ENCODE measurements at places on chromosomes 5 and 9. TPM values are rescaled to one million over a fixed set of nuclear protein-coding genes. Genes with fewer than 3 reads are reported as not detected.

DNA sequence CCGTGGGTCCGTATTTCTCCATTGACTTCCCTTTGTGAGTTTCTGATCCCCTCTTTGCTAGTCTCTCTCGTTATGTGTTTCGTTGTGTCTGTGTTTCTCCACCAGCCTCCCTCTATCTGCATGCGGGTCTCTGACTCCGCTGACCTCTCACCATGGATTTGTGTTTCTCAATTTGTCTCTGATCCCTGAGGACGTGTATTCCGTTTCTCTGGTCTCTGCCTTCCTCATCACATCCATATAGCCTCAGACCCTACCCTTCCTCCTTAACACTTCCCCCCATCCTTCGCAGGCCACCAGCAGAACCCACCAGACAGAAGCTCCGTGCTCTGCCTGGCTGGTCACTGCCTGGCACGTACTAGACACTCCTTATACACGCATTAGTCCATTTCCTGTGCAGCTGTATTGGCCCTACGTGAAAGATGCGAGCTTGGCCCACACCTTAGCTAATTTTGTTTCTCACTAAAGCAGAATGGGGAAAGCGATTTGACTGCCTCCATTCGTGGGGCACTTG lies 631 bp downstream of the B4GALT7 start:
- peaks cover 4% of the 10 kb centered on the region for H3K36me3 ChIP-seq
- DNase-seq: no peak
- H3K4me3 ChIP-seq: peak overlapping the region; percentile 87
- H3K27me3 ChIP-seq: no peaks in the 10 kb centered on the region

GRCh38 chr5:168001318-168001717 lies 290.1 kb upstream of the WWC1 start:
- no peak for DNase-seq
- H3K36me3 ChIP-seq: no peaks in the 10 kb centered on the region
- H3K4me1 ChIP-seq: no peaks in the 10 kb centered on the region
- H3K27ac ChIP-seq: no peak overlapping the region

- no peak overlapping the region for H3K4me3 ChIP-seq
- no peaks in the 10 kb centered on the region for H3K4me1 ChIP-seq
- H3K27me3 ChIP-seq: no peaks in the 10 kb centered on the region
- no peak overlapping the region for H3K27ac ChIP-seq
- no peaks in the 10 kb centered on the region for H3K36me3 ChIP-seq
- DNase-seq: no peak
Observed at GRCh38 chr9:96130970-96131369, 171.0 kb downstream of the HSD17B3 start.

GRCh38 chr5:169745441-169746146 lies 108.5 kb downstream of the DOCK2 start:
- no peak overlapping the region for H3K27ac ChIP-seq
- no peak overlapping the region for H3K4me3 ChIP-seq
- no peaks in the 10 kb centered on the region for H3K27me3 ChIP-seq
- peaks cover 68% of the 10 kb centered on the region for H3K36me3 ChIP-seq
- H3K4me1 ChIP-seq: no peaks in the 10 kb centered on the region

Gene TMOD1
- total RNA-seq: 2.6 TPM

GRCh38 chr5:173888473-173889131 lies 453 bp downstream of the CPEB4 start:
- H3K36me3 ChIP-seq: no peaks in the 10 kb centered on the region
- peak overlapping the region; percentile 68 for H3K27ac ChIP-seq
- H3K4me1 ChIP-seq: peaks cover 82% of the 10 kb centered on the region
- H3K4me3 ChIP-seq: peak overlapping the region; percentile 68

DNA sequence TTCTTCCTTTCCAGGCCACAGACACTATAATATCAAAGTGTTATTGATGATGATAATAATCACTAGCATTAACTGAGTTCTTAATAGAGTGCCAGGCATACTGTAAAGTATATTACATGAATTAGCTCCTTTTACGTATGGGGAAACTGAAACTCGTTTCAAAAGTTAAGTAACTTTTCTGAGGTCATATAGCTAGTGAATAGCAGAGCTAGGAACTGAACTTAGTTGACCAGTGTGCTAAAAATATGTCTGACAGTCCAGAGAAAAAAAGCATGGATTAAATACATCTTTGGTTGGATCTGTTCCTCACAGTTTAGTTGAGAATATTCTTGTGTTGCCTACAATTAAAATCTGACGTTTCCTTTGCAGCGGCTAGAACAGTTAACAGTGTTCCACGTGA lies 18.4 kb upstream of the CATSPER3 start:
- no peaks in the 10 kb centered on the region for H3K4me1 ChIP-seq
- no peak overlapping the region for H3K4me3 ChIP-seq
- H3K27ac ChIP-seq: no peak overlapping the region
- no peaks in the 10 kb centered on the region for H3K27me3 ChIP-seq
- no peaks in the 10 kb centered on the region for H3K36me3 ChIP-seq

DNA sequence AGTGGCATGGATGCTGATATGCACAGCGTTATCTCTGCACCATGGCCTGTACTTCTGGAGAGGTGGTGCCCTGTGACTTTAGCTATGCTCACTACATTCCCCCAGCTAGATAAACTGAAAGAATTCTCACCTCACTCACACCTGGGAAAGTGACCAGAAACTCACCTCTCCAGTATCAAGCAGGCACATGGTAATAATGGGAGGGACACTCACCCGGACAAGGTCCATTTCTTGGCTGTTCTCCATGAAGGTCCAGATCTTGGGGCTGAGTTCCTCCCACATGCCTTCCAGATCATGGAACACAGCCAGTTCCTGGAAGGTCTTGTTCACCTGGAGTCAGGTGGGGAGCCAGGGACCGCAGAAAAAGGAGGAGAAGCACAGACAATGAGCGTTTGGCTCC lies 72.8 kb downstream of the NIPSNAP3B start:
- no peaks in the 10 kb centered on the region for H3K36me3 ChIP-seq
- H3K4me1 ChIP-seq: peaks cover 6% of the 10 kb centered on the region
- DNase-seq: no peak
- no peaks in the 10 kb centered on the region for H3K27me3 ChIP-seq
- H3K4me3 ChIP-seq: no peak overlapping the region

Data from CD4-positive, alpha-beta memory T cell (primary cell).